ENCODE measurements at places on chromosomes 1 and 21. TPM values are rescaled to one million over a fixed set of nuclear protein-coding genes. Genes with fewer than 3 reads are reported as not detected.

Gene GNG12
- total RNA-seq, result 43.3 TPM

Gene SPRR2E
- not detected for total RNA-seq

Gene PPP1R12B
- total RNA-seq, result 41.4 TPM

GRCh38 chr21:42096566-42096965 is 25.4 kb downstream of the UMODL1 start:
- no peak for DNase-seq

- DNase-seq, result no peak
Observed at GRCh38 chr1:31201931-31202360, 37.7 kb downstream of the NKAIN1 start.

GRCh38 chr21:45040157-45040711 is 34.1 kb upstream of the ADARB1 start:
- no peak for DNase-seq

GRCh38 chr1:1847890-1848289 is 43.0 kb downstream of the GNB1 start:
- DNase-seq, result no peak

GRCh38 chr21:34988139-34988538 is 61.0 kb downstream of the RUNX1 start:
- DNase-seq, result no peak

All from lower lobe of right lung (tissue), 2 donors.